ENCODE measurements at places on chromosomes 16 and 17.
A peak's percentile ranks its signal among the peaks of the same experiment; 100 is the strongest.

DNA sequence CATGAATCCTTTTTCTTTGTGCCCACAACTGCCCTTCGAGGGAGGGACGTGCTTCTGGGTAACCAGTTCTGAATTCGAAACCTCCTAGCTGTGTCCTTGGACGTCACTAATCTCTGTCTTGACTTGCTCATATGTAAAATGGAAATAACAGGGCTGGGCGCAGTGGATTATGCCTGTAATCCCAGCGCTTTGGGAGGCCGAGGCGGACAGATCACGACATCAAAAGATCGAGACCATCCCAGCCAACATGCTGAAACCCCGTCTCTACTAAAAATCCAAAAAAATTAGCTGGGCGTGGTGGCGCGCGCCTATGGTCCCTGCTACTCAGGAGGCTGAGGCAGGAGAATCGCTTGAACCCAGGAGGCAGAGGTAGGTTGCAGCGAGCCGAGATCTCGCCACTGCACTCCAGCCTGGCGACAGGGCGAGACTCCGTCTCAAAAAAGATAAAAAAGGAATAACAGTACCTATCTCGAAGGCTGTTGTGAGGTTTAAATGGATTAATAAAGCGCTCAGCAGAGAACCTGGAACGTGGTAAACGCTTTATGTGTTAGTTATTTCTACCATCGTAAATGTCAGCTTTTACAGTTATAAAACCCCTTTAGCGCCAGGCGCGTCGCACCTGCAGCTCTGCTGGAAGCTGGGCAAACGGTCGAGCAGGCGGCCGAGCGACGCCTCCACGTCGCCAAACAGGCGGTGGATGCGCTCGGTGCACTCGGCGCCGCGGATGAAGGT is 641 bp downstream of the COG8 start:
- DNase-seq = no peak

DNA sequence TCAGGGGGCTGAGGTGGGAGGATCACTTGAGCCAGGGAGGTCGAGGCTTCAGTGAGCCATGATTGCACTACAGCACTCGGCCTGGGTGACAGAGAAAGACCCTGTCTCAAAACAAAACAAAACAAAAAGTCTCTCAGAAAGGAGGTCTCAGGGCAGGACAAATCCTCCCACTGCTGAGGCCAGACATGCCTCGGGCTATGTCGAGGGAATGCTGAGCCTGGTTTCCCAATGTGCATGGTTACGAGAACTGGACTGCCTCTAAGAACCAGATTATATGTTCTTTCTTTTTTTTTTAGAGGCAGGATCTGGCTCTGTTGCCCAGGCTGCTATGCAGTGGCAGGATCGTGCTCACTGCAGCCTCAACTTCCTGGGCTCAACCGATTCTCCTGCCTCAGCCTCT is 27.6 kb downstream of the TRAP1 start:
- DNase-seq = no peak

GRCh38 chr17:18981642-18982424 is 22.7 kb downstream of the FAM83G start:
- DNase-seq = no peak

DNA sequence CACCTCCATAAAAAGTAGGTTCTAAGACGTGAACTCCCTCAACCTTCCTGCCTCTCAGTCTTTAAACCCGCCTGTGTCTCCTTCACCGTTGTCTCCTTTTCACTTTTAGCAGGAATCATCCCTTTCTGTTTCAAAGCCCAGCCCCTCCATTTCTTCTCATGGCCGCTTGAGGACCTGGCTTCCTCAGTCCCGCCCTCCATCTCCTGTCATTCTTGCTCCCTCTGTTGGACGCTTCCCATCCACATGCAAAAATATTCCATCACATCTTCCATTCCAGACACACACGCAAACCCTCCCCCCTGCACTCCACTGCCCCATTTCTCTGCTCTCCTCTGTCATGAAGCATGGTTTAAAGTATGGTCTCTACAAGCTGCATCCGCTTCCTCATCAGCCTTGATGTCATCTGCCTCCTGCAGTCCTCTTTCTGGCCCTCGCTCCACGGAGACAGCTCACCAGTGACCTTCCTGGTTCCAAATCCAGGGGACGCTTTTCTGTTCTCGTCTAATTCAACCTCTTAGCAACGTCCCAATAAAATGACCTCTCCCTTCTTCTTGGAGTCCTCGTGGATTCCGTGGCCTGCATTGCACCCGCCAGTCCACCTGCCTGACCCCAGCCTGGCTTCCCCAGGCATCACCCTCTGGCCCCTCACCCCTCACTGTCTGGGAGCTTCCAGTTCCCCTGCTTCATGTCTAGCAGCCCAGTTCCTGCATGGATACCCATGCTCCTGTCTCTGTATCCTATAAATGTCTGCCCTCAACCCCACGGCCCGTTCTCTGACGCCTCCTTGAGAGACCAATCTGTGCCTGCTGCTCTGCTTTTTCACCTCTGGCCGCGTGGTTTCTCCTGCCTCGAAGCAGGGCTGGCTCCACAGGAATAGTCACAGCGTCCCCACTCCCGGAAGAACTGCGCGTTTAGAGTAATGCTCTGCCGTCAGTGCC is 26.2 kb downstream of the ANKRD40 start:
- peak; percentile 22 for DNase-seq

GRCh38 chr17:63780928-63781327 is 7.0 kb downstream of the DDX42 start:
- no peak for DNase-seq

DNA sequence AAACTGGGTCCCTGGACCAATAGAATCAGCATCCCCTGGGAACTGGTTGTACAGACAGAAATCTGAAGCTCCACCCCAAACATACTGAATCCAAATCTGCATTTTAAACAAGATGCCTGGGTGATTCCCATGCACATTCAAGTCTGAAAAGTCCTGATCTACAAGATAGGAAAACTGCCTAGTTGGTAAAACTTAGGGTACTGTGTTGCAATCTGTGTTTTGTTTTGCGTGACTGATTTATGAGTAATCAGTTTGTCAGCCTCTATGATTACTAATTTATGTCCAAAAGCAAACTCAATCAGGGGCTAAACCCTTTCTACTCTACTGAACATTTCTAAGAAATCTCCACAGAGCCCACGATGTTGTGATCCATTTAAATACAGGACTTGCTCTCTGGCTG is 103.8 kb downstream of the YPEL2 start:
- no peak for DNase-seq

GRCh38 chr16:57627184-57627871 is 1.1 kb upstream of the ADGRG1 start:
- no peak for DNase-seq

Measured in CD4-positive, alpha-beta T cell treated with Interleukin-4 for 1 hour (primary cell).